ENCODE measurements at places on chromosomes 6 and 20.
A peak's percentile ranks its signal among the peaks of the same experiment; 100 is the strongest.

GRCh38 chr6:88650029-88650619 is 313.3 kb downstream of the RNGTT start:
- ATAC-seq = no peak

GRCh38 chr6:33571637-33572316 is 8.3 kb downstream of the BAK1 start:
- no peak for ATAC-seq

- ATAC-seq = no peak
Observed at GRCh38 chr6:39301606-39302005, 12.6 kb downstream of the KCNK17 start.

- no peak for ATAC-seq
Observed at GRCh38 chr20:64277571-64278316, 22.2 kb downstream of the PCMTD2 start.

DNA sequence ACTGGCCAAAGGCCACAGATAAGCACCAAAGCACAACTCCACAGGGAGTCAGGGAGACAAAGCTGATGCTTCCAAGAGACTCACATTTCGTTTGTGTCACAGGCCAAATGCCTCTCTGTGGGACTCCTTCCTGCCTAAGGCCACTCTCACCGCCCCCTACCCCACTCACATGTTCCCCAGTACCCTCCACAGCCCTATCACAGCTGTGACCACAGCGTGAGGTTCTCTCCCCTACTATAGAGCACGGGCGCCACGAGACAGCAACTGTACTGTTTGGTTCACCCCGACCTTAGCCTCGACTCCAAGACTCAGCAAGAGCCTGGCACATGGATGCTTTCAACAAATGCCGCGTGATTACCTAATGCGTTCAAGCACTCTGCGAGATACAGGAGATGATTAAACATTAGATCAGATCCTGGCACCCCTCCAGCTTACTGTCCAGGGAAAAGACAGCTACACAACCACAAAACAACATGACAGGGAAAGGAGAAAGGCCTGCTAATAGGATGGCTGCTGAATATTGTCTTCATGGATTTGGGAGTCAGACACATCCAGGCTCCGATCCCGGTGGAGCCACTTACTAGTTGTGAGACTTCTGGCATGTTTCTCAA is 105.5 kb downstream of the AGPAT4 start:
- ATAC-seq = peak; percentile 68

DNA sequence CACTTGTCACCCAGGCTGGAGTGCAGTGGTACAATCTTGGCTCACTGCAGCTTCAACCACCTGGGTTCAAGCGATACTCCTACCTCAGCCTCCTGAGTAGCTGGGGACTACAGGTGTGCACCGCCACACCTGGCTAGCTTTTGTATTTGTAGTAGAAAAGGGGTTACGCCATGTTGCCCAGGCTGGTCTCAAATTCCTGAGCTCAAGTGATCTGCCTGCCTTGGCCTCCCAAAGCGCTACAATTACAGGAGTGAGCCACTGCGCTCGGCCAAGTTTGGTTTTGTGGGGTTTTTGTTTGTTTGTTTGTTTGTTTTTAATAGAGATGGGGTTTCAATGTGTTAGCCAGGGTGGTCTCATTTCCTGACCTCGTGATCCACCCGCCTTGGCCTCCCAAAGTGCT is 12.3 kb downstream of the LOC128125822 start:
- no peak for ATAC-seq

DNA sequence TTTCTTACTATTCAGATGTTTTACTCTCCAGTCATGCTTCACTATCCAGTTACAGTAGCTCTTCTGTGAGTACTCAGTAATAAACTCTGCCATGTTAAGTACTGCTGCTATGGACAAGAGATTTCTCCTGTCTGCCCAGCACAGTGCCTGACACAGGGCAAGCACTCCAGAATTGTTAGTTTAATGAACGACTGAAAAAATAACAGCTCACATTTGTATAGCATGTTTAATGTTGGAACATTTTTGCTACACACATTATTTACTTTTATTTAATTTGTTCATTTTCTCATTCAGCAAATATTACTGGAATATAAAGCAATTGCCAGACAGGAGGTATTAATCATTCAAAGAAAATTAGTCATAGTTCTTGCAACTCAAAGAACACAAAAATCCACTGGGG is 142.6 kb upstream of the HMGN3 start:
- no peak for ATAC-seq

- peak; percentile 63 for ATAC-seq
Observed at GRCh38 chr6:34696189-34696738, 303 bp downstream of the ILRUN start.

GRCh38 chr6:81451787-81452186 is 300.7 kb downstream of the TENT5A start:
- ATAC-seq = no peak

DNA sequence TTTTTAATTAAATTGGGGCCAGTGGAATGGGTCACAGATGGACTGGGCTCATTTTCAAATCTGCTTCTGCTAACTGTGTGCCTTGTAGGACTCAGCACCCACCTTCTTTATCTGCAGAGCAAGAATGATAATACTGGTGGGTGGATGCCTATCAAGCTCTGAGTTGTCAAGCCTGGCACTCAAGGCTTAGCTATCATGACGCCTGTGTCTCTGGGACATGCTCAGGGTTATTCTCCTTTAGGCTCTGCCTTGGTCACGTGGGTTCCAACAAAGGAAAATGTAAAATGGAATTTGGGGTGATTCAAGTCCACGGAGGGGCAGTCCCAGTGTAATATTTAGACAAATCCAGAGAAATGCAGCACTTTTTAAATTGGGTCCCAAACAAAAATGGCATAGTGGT is 202.3 kb downstream of the TSHZ2 start:
- ATAC-seq = no peak

DNA sequence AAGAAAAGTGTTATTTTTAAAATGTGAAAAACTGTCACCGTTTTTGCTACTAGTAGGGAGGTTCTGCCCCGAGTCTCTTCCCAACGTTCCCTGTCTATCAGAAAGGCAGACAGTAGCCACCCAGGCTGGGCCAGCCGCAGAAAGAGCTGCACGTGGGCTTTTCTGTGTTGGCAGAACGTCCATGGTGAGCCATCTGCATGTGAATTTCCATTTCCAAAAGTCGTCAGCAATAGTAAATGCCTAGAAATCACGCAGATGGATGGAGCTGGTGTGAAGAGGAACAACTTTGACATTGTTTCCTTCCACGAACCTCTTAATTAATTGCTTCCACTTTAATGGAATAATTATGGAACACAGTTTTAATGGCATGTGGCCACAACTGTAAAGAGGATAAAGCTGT is 97.5 kb downstream of the FAM120B start:
- no peak for ATAC-seq

DNA sequence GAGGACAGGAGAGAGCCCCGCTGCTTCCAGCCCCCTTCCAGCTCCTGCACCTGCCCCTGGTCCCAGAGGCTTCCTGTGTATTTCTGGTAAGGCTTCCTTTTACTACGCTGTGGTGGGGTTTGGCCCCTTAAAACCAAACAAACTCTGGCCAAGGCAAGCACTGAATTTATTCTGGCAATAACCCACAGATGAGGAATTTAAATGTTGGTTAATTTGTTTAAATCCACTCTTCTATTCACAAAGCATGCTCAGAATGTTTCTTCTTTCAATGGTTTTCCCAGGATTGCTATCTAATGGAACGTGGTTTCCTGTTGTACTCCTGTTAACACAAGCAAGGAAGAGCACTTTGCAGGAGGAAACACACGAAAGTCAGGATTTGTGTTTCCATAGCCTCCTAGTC is 236.5 kb upstream of the FOXQ1 start:
- ATAC-seq = no peak

DNA sequence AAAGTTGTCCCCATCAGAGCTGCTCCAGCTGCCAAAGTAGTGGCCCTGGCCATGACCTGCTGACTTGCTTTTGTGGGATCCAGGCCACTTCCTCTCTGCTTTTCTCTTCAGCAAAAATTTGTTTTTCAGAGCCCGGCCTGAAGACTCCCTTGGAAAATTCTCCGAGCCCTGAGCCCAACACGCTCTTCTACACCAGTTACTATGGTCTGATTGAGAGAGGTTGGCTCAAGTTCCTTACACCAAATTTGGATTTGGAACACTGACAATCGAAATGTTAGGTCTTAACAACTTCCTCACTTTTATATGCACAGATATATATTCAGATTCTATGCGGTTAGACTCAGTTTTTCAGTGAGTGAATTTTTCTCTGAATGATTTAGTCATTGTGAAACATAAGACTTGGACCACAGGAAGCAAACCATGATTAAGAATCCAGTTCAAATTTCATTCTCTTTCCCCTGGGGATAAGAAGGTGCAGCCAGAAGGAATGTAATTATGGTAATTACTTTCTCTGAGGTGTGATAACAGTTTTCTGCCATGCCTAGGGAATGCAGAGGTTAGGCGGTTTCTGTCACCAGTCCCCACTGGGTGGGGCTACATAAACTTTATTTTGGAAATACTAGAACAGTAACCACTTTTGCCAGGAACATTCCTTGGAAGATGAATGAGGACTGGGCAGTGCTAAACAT is 365.2 kb downstream of the SYNE1 start:
- ATAC-seq = peak; percentile 91

GRCh38 chr6:153328194-153328593 is 197.1 kb upstream of the RGS17 start:
- ATAC-seq = no peak

GRCh38 chr20:36969478-36970186 is 18.1 kb upstream of the SAMHD1 start:
- ATAC-seq = no peak

DNA sequence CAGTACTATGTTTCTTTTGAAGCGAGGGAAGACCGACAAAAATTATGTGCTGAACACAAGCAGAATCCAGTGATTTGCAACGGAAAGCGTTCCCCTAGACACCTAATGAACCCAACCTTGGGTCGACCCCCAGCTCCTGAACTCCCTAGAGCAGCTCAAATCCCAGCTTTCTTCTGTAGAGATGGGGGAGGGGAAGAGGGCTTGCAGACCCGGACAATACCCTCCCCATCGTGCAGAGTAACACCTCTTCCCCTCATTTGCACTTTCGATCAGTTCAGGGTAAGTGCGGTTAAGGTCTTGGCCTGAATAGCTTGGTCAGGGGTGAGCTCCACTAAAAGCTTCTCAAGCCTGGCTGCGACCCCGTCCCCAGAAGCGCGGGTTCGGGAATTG is 404 bp downstream of the CEP162 start:
- peak; percentile 4 for ATAC-seq

DNA sequence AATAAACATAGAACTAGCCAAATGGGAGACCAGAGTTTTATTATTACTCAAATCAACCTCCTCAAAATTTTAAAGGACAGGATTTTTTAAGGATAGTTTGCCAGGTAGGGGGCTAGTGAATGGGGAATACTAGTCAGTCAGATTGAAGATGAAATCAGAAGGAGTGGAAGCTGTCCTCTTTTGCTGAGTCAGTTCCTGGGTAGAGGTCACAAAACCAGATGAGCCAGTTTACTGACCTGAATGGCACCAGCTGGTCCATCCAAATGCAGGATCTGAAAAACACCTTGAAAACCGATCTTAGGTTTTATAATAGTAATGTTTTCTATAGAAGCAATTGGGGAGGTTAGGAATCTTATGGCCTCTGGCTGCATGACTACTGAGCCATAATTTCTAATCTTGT is 558.2 kb downstream of the PKHD1 start:
- no peak for ATAC-seq

GRCh38 chr6:121971931-121972335 is 427.5 kb upstream of the HSF2 start:
- no peak for ATAC-seq

DNA sequence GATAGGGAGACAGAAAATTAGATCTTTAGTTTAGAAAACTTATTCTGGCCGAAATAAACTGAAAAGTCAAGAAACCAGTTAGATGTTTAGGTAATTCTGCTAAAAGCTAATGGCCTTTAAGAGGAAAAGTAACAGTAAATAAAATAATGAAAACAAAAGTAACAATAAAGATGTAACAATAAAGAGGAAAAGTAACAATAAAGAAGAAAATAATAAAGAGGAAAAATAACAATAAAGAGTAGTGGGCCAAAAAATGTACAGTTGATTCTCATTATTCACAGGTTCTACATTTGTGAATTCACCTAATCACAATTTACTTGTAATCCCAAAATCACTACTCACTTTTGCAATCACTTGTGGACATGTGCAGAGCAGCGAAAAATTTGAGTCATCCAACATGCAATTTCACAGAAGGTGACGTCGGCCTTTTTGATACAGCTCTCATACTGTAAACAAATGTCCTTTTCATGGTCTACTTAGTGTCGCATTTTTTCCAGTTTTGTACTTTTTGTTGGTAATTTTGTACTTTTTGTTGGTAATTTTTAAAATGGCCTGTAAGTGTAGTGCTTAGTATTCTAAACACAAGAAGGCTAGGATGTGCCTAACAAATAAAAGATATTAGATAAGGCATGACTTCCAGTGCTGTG is 24.0 kb downstream of the HBS1L start:
- no peak for ATAC-seq

GRCh38 chr6:12483712-12484111 is 193.6 kb downstream of the EDN1 start:
- ATAC-seq = no peak

DNA sequence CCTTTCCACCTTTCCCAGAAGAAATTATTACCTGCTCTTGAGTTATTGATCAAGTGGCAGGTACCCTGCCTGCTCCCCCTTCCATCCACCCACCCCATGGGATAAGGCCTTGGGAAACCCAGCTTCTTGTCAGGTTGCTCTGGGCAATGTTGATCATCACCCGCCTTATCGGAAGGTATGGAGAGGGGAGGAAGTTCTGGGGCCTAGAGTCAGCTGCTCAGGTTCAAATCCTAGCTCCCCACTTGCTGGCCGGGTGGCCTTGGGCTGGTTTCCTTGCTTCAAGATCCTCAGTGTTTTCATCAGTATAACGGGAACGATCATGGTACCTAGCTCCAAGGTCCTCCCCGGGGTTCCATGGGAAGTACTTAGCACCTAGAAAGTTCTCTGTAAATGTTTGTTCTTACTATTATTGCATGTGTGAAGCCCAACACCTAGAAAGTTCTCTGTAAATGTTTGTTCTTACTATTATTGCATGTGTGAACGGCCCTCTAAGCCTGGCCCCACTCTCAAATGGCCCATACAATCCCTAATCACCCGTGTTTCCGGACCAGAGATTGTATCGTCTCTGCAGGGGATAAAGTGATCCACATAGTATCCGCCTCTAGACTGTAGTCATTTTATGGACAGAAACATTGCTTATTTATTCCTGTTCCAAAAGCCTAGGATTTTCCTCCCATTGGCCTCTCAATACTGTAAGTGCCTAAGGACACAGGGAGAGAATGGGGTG is 1.1 kb upstream of the PREX1 start:
- ATAC-seq = no peak

DNA sequence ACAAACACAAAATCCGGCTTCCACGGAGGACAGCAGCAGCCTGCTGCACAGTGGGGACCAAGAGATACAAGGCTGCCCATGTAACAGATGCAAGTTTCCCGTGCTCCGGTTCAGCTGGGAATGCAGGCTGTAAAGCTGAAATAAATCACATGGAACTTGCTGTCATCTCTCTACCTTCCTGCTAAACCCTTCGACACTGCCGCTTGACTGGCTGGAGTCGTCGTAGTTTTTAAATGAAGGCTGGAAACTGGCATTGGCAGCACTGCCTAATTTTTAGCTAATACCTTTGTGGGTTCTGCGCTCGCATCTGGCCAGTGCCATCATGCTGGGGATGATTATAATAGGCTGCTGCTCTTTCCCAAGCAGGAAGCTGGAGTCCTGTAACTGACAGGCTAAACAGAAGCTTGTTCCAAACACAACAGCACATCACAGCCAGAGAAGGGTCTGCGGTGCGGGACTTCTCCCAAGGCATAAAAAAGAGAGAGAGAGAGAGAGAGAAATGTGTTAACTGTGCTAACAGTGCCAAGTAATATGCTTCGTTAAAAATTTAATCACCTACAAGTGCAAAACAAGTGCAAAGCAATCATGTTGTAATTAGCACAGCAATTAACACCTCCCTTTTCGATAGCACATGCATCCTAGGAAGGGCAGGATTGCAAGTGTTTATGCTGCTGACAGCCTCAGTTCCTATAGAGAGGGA is 146.1 kb downstream of the TFAP2A start:
- no peak for ATAC-seq

All from gastroesophageal sphincter (tissue), 4 donors.